AG09309 (cell line): ENCODE measurements at places on chromosomes 12 and 14.

DNA sequence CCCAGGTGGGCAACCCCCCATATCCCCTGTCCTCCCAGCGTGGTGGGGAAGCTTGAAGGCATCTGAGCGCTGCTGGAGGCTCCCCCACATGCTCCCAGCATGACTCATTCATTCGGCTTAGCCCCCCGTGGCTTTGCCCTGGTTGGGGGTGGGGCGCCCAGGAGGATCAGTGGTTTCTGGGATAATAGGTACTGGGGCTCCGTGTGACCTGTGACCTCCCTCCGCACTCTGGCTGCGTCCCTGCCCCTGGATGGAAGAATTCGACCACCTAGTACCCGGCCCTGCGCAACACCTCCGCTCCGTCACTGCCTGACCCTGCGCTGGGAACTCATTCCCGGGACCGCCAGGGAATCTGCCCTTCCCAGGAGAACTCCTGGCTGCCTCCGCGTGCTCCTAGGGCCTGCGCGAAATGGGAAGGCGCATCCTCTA is 120.1 kb downstream of the AACS start:
- no peak for DNase-seq

DNA sequence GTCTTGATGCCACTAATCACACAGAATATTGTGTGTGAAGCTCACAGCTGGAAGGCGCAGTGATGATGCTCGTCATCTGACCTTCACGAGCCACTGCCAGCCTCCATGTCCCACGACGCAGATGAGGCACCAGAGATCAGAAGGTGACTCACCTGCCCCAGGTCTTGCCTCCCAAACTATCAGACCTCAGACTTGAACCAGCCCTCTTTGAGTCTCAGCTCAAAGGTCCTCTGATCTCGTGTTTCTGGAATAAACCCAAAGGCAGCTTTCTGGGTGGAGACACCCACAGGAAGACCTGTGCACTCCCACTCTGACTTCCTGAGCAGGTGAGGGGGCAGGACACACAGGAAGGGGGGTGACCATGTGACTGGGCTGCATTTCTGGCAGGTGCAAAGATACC is 19.6 kb upstream of the CHGA start:
- no peak for DNase-seq

GRCh38 chr12:88562846-88563582 is 17.3 kb downstream of the KITLG start:
- DNase-seq, result no peak

GRCh38 chr14:97224016-97224415 is 426.8 kb downstream of the VRK1 start:
- DNase-seq, result no peak

- no peak for DNase-seq
These were observed 187.9 kb downstream of the ETV6 start for GRCh38 chr12:11837216-11837934.
